ENCODE measurements at places on chromosomes 11 and 22.
A peak's percentile ranks its signal among the peaks of the same experiment; 100 is the strongest.

DNA sequence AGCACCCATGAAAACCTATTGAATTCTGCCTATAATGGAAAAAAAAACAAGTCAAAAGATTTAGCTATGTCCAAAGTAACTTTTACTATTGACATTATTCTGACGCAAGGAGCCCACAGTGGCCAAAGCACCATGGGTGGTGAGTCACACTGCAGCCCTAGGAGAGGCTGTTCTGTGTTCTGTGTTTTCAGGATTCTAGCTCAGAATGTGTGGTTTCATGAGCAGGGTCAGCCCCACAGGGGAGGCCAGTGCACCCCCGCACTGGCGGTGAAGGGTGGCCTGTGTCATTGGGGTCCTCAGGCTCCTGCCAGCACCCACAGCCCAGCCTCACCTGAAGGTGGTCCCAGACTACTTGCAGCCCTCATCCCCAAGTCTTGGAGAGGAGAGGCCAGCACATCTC lies 112.2 kb downstream of the BRD1 start:
- DNase-seq: no peak

- no peak for DNase-seq
Measured at GRCh38 chr11:68996376-68997123, 15.8 kb upstream of the MRGPRD start.

- DNase-seq: no peak
Measured at GRCh38 chr11:3901249-3902025, 46.0 kb downstream of the STIM1 start.

DNA sequence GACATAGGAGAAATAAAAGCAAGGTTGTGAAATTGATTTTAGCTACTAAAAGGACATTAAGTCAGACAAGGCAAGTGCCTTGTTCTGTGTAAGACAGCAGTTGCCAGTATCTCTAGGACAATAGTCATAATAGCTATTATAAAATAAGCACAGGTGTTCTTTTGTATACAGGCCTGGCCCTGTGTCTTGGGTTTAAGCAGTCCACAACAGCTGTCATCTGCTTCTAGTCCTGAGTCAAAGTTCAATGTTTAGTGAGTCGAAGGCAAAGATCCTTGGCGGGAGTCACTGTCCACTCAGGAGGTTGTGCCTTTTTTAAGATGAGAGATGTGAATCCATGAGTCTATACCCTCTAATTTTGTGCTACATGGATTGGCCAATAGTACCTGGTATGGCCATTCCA lies 79.5 kb downstream of the SC5D start:
- no peak for DNase-seq

DNA sequence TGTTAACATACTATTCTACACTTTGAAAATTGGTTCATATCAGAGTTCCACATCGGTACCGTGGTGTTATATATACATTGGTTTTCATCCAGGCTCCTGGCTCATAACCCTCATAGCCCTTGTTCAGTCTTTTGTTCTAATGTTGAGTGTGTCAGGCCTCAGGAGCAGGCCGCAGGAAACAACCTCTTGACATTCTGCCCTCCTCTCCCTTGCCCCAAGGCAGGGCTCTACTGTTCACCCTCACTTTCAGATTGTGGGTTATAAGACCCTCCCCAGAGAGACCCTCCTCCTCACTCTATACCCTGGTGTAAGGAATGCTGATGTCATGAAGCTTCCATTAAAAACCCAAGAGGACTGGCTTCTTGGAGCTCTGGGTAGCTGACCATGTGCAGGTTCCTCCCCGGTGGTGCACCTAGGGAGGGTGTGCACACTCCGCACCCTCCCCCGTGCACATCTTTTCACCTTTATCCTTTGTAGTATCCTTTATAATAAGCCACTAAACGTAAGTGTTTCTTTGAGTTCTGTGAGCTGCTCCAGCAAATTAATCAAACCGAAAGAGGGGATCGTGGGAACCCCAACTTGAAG lies 12.1 kb downstream of the SSH3 start:
- DNase-seq: peak; percentile 15

DNA sequence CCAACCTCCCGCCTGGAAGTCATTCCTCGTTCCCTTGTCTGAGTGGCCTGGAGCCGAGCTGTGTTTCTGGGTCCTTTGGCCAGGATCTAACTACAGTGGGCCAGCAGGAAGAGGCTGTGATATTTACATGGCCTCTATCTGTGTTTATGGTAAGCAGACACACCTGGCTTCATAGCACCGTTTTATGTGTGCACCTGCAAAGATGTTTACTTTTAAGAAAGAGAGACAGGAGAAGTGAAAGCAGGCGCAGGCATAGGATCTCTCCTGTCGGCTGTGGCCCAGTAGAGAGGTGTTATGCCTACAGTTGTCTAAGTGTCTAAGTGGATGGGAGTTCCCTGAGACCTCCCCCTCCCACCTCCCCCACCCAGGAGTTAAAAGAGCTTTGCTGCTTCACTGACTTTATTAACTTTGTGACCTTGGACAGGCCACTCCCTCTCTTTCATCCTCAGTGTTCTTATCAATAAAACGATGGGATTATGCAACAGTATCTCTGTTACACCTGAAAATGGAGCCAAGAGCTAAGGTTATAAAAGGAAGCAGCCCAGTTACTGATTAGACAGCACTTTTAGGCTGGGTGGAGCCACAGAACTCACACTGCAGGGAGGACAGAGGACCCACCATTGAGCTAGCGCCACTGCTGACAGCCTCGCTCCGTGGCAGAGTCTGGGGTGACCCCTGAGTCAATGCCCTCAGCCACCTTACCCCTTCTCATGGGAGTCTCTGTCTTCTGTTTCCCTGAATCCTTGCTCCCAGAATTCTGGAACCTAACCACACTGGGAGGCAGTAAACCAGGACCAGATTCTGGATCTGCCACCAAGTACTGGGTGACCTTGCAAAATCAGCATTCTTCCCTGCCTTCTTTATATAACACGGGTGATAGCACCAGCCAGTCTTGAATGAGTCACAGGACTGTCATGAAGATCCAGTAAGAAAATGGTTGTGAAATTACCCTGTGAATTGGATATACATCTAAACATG lies 22.0 kb downstream of the ST14 start:
- peak; percentile 99 for DNase-seq

GRCh38 chr11:75878933-75879332 lies 63.9 kb downstream of the UVRAG start:
- DNase-seq: no peak

- peak; percentile 27 for DNase-seq
Measured at GRCh38 chr11:11313426-11313825, 39.6 kb downstream of the CSNK2A3 start.

DNA sequence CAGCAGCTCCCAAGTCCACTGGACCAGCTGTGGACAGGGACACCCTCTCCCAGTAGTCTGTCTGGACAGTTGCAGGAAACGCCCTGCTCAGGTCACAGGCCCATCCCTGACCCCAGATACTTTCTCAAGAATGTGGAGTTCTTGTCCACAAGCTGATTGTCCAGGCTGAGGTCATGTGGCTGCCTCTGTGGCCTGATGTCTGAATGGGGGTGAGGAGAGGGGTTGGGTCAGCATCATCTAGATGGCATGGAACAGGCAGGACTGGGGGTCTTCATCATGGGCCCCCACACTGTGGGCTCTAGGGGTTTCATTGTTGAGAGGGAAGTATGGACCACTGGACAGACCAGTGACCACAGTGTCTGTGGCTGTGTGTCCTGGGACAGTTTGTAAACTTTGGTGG lies 1015.0 kb downstream of the TBC1D22A start:
- no peak for DNase-seq

- DNase-seq: no peak
Measured at GRCh38 chr11:68692115-68692514, 7.8 kb downstream of the GAL start.

GRCh38 chr22:49929211-49929979 lies 11.0 kb downstream of the CRELD2 start:
- DNase-seq: no peak

DNA sequence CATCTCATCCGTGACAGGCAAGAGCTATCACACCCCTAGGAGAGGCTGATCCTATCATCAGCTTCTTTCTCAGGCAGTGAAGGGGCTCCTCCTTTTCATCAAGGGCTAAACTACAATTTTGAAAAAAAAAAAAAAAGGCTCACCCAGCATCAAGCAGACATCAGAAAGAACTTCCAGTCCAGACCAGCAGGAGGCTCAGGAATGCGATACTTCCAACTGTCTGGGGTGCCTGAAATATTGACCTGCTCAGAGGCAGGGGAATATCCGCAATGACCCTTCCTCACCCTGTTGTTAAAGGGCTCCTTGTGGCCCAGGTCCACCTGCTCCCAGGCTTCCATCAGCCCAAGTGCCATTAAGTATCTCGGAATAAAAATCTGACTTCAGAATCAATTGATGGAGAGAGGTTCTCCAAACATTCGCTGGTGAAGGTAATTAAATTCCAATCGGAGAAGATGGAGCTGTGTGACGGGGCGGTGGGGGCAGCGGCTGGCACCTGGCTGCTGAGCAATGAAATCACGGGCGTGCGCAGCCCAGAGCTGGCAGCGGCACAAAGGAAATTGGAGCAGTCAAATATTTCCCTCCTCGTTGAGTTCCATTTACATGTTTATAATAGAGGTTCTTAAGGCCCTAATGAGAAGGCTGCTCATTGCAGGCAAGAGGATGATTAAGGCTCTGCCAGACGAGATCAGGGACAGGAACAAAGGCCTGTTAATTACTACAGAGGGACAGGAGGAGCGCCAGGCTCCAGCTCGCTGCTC lies 69.0 kb upstream of the THY1 start:
- DNase-seq: peak; percentile 81

GRCh38 chr11:119434591-119435330 lies 11.8 kb upstream of the THY1 start:
- DNase-seq: no peak

GRCh38 chr11:46248289-46249102 lies 29.0 kb upstream of the CREB3L1 start:
- no peak for DNase-seq

- DNase-seq: peak; percentile 31
Measured at GRCh38 chr11:57164317-57164716, 17.4 kb upstream of the LRRC55 start.

- DNase-seq: no peak
Measured at GRCh38 chr11:27754035-27755017, 54.1 kb upstream of the BDNF start.

- no peak for DNase-seq
Measured at GRCh38 chr11:123437236-123437979, 7.3 kb downstream of the GRAMD1B start.

DNA sequence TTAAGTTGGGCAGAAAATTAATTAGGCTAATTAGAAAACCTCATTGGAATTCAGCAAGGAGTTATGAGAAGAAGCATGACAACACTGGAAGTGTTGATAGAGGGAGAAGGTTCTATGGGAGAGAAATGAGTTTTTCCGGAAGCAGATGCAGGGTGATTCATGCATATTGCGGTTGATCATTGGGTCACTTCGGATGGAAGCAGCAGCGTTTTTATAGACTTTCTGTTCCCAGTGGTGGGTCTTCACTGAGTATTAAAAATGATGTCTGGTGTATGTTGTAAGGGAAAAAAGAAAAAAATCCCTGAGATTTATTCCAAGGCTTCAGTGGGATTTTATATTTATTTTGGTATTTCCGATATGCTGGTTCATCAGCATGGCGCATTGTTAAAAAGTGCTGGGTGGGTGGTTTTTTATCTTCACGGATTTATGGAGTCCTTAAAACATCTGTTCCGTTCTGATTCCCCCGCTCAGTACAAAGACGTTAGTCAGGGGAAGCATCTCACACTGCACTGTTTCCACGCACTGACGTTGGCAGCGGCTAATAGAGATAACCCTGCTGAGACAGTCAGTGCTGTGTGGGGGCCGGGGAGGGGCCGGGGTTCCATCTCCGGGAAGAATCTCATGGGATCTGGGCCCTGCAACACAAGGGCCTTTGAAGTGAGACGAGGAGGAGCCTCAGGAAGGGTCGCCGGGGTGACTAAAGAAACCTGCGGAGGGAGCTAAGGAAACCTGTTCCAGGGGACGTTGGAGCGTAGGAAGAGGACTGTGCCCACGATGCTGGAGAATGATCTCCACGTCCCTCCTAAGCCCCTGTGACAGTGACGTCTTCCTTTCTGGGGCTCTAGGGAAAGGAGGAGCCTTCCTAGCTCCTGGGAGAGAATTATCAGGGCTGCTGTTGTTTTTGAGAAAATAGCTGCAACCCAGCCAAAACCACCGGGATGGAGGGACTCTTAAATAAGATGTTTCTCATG lies 390.0 kb downstream of the NTM start:
- no peak for DNase-seq

DNA sequence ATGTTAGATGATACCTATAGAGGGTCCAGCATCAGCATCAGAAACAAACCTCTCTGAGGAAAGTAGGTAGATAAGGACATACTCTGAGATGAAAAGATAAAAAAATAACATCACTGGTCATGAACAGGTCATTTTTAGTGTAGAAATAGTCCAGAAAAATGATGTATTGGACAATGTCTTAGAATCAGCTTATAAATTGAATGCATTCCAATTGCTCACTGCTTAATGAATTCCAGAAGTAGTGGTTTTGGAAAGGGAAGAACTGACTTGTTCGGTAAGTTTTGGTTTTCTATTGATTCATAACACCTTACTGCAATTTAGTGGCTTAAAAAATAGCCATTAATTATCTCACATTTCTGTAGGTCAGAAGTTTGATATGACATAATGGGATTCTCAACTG lies 929.5 kb upstream of the CCDC90B start:
- DNase-seq: no peak

Measured in NCI-H2029 (cell line).